NCI-H446 (cell line): ENCODE measurements at places on chromosomes 12 and 14.

DNA sequence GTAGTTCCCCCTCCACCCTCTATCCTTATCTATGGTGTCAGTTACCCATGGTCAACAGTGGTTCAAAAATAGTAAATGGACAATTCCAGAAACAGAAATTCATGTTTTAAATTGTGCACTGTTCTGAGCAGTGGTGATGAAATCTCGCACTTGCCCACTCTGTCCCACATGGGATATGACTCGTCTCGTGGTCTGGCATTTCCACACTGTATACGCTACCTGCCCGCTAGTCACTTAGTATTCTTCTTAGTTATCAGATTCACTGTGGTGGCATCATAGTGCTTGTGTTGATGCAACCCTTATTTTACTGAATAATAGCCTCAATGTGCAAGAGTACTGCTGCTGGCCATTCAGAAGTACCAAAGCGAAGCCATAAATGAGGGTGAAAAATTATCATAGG, 507.0 kb downstream of the SNAPC1 start:
- DNase-seq = no peak

DNA sequence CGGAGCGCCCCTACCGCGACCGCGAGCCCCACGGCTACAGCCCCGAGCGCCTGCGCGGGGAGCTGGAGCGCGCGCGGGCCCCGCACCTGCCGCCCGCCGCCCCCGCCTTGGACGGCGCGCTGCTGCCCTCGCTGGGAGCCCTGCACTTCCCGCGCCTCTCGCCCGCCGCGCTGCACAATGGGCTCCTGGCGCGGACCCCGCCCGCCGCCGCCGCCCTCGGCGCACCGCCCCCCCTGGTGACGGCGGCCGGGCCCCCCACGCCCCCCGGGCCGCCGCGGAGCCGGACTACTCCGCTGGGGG, 27.0 kb downstream of the LRCOL1 start:
- DNase-seq = no peak

DNA sequence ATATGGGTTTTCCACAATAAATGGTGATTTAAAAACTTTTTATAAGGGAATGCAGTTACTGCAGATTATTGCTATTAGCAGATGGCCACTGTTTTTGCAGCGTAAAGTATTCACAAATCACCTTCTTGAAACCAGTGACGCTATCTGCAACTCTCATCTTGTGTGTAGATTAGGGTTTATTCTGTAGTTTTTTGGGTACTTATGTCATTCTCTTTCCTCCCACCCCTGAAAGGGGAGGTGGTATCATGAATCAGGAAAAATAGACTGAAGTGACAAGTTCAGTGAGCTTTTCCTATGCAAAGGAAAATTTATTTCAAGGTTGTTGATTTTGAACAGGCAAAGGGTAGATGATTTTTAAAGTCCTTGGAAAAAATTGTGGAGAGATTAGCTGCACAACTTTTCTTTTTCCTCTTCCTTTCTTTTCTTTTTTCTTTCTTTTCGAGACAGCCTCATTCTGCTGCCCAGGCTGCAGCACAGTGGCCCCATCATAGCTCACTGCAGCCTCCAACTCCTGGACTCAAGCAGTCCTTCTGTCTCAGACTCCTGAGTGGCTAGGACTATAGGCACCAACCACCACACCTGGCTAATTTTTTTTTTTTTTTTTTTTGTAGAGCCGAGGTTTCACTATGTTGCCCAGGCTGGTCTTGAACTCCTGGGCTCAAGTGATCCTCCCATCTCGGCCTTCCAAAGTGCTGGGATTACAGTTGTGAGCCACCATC, 1.6 kb downstream of the FRS2 start:
- no peak for DNase-seq

GRCh38 chr12:94872671-94872970, 130.9 kb downstream of the NDUFA12 start:
- DNase-seq = no peak

DNA sequence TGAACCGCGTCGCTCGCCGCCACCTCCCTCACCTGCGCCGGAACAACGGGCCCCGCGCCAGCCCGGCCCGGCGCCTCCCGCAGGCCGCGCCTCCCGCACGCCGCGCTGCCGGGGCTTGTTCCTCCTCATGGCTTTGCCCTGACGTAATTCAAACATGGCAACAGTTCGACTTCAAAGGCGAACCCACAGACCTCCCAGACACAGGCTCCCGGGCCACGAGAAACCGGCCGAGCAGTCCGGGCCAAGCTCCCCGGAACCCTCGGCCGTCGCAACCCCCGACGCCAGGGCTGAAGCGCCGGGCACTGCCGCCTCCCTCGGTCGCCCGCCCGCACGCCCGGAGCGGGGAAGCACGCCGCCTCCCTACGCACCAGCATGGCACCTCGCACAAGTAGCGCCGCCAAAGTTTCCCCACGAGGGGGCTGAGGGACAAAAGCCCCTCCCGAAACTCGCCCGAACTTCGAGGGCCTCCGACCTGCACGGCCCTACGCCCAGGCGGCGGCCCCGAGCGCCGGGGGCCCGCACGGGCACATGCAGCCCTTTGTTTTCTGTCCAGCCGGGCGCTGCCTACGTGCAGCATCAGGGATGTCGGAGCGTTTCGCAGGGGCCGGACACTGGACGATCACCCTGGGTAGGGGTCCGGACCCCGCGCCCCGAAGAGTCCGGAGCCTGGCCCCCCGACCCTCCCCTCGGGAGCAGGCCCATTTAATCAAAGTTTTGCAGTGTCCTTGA, 1.7 kb downstream of the SINHCAF start:
- peak; percentile 71 for DNase-seq

DNA sequence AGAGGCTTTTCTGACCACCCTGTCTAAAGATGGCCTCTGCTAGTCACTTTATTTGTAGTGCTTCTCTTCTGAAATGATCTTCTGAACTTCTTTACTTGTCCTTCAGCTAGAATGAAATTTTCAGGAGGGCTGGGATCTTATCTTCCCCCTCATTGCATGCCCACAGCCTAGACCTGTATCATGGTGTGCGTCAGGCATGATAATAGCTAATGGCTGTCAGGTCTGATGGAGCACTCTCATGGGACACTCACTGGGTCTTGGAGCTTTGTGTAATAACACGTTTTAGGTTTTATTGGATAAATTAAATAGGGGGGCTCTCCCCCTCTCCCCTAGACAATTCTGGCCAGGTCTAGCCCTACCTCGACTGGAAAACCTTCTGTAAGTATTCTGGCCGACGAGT, 97.1 kb upstream of the NRXN3 start:
- DNase-seq = no peak

DNA sequence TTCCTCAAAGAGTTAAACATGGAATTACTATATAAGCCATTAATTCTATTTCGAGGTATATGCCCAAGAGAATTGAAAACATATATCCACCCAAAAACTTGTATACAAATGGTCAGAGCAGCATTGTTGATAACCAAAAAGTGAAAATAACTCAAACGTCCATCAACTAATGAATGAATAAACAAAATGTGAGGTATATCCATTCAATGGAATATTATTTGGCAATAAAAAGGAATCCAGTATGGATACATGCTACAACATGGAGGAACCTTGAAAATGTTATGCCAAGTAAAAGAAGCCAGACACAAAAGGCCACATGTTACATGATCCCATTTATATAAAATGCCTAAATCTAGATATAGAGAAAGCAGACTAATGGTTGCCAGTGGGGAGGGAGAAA, 36.0 kb downstream of the SLC25A47 start:
- no peak for DNase-seq

DNA sequence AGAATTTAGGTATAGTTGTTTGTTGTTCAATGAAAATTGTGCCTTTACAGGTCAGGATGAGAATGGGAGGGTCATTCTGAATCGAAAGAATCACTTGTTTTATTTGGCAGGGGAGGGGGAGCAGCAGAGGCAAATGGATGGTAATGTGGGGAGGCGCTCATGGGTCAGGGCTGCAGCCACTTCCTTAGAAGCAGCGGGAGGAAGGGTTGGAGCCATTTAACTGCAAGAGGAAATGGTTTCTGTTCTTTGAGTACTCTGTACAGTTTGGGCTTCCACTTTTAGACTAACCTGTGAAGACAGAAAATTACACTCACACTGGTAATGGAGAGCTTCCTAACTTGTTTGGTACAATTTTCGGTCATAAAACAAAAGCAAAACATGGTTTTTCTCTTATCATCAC, 57.2 kb downstream of the PIWIL1 start:
- no peak for DNase-seq

GRCh38 chr12:532908-533565, 73.3 kb downstream of the B4GALNT3 start:
- DNase-seq = no peak

- DNase-seq = no peak
These were observed 99.1 kb downstream of the NELL2 start for GRCh38 chr12:44777044-44777443.

- DNase-seq = no peak
These were observed 970 bp downstream of the CDH24 start for GRCh38 chr14:23056145-23056955.

DNA sequence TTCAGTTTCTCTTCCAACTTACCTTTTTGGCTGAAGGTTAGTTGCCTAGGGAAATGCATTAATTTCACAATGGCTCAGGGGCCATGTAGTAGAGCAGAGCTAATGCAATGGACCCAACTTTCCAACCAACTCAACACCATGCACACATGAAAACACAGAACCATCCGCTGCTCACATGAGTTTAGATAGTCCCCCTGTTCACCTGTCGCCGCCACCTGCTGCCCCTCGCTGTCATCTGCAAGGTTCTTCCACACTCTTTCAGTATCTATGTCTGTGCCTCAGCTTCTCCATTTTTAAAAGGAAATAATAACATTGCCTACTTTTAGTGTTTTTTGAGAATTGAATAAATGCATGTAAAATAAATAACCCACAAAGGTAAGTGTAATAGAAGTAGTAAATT, 585.6 kb downstream of the ETNK1 start:
- no peak for DNase-seq

DNA sequence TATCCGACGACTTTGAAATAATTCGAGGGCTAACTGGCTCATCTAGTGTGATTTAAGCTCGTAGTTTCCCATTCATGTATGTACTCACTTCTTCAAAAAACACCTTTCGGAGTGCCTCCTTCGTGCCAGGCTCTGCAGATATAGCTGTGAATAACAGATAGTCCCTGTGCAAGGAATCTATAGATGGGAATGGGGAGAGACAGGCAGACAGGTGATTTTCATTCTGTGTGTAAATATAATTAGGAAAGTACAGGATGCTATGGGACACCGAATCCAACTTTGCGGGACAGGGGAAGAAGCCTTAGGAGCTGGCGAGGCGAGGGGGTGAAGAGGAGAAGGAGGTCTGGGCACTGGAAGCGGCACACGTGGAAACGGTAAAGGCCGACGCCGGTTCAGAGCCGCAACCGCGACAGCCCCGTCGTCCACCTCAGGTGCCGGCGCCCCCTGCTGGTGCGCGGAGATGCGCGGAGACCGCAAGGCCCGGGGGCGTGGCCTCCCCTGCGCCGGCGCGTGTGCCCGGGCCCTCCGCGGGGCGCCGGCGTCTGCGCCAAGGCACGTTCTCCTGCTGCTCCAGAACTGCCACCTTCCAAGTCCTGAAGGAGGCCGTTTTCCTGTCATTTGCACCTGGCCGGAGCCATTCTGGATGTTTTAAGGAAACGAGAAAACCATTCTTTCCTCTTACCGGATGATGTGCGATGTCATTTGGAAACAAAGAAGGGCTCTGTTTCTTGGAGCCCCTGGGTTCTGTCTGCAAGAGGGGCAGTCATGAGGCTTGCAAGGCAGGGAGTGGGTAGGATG, 18.0 kb upstream of the CACNA1C start:
- DNase-seq = peak; percentile 72

GRCh38 chr14:63032641-63033040, 12.6 kb downstream of the KCNH5 start:
- no peak for DNase-seq

DNA sequence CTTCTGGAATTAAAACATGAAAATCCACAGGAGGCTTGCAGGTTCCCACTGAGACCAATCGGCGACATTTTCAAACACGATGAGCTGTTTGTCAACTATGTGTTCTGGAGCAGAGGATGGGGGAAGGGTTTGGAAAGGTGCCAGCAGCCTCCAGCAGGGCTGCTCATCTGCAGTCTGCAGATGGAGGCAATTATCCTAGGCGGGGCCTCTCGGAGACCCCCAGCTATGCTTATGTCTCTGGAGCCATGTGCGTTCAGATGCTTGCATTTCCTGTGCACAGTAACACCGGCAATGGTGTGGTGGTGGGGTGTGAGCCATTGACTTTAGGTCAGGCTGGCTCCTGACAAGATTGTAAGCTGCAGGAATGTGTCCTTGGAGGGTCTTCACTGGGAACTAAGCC, 51.7 kb downstream of the RPH3A start:
- DNase-seq = peak; percentile 83

DNA sequence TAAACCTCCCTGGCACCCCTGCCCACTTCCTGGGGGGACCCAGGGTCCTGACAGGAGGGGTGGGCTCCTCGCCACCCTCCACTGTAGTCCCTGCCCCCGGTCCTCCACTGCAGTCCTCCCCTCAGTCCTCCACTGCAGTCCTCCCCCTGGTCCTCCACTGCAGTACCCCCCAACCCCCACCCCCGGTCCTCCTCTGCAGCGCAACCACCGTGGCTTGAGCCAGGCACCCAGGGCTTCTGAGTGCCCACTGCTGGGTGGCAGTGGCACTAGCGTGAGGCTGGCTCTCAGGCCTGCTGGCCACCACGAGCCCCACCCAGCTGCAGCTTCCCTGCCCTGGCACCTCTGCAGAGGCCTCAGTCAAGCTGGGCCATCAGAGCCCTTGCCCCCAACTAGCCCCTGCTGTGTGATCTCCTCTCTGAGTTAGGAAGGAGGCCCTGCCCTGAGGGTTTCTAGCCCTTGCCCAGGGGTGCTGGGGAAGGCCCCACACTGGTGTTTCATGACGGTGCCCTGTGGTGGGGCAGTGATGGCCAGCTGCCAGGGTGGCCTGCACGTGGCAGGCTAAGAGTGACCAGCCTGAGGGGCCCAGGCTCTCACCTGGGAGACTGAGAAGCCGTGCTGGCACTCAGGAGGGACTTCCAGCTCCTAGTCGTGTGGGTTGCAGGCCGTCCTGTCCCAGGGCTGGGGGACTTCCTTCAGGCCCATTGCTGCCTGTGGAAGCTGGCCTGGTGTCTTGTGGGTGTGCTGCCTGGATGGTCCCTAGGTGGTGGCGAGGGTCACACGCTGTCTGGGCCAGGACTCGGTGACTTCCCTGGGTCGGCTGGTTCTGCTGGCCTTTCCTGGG, 9.7 kb downstream of the CEP170B start:
- no peak for DNase-seq

DNA sequence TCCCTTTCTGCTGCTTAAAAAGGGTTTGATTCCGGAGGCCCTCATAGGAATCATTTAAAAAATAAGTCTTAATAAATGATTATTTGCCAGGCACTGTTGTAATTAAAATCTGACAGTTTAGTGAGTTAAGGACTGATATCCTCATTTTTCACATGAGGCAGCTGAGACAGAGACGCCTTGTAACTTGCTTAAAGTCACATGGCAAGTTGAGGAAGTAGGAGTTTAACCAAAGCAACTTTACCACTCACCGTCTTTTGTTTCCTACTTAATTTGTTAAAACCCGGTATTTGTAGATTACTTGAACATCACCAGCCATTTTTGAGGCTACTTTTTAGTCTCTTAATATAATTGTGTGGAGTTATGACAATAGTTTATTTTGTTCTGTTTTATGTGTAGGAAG, 2.4 kb downstream of the TIGAR start:
- no peak for DNase-seq

GRCh38 chr14:29637411-29637810, 290.2 kb downstream of the PRKD1 start:
- peak; percentile 95 for DNase-seq
